T47D (cell line): ENCODE measurements at places on chromosomes 16 and 17.

GRCh38 chr16:18948372-18949020, 22.3 kb upstream of the SMG1 start:
- DNase-seq, result no peak

GRCh38 chr16:11972128-11972527, 4.4 kb upstream of the SNX29 start:
- peak; percentile 61 for DNase-seq

DNA sequence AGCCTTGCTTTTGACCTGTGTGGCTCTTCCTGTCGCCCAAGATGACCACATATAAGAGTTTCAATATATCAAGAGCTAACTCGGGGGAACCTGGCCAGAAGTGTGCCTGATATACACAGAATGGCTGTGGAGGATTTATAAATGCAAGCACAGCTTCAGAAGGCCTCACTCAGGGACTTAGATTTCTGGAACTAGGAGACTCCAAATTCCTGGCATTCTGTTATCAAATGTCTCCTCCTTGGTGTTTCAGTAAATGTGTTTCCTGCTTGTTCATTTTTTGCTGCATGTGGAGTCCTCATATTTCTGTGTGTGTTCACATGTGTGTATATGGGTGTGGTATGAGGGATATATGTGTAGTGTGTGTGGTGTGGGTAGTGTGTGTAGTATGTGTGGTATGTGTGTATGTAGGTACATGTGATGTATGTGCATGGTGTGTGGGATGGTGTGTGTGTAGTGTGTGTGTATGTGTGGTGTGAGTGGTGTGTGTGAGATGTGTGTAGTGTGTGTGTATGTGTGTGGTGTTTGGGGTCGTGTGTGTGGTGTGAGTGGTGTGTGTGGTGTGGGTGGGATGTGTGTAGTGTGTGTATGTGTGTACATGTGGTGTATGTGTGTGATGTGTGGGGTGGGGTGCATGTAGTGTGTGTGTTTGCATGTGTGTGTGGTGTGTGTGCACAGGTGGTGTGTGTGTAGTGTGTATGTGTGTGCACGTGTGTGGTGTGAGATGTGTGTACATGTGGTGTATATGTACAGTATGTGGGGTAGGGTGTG, 981 bp upstream of the CD300H start:
- DNase-seq, result no peak

DNA sequence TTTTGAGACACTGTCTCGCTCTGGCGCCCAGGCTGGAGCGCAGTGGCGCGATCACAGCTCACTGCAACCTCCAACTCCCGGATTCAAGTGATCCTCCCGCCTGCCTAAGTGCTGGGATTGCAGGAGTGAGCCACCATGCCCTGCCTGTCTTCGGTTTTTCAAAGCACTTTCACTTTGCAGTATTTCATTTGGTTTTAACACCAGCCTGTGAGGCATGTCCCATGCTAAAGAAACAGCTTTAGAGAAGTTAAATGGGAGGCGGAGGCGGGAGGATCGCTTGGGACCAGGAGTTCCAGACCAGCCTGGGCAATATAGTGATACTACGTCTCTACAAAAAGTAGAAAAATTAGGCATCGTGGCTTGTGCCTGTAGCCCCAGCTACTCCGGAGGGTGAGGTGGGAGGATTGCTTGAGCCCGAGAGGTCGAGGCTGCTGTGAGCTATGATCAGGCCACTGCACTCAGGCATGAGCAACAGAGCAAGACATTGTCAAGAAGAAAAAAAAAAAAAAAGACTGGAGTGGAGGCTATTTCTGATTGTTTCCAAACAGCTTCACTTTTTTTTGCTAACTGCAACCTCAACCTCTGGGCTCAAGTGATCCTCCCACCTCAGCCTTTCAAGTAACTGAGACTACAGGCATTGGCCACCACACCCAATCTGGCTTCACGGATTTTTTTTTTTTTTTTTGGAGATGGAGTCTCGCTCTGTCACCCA, 1.3 kb downstream of the METTL23 start:
- no peak for DNase-seq

- no peak for DNase-seq
These were observed 27.1 kb upstream of the JPH3 start for GRCh38 chr16:87575027-87575804.

DNA sequence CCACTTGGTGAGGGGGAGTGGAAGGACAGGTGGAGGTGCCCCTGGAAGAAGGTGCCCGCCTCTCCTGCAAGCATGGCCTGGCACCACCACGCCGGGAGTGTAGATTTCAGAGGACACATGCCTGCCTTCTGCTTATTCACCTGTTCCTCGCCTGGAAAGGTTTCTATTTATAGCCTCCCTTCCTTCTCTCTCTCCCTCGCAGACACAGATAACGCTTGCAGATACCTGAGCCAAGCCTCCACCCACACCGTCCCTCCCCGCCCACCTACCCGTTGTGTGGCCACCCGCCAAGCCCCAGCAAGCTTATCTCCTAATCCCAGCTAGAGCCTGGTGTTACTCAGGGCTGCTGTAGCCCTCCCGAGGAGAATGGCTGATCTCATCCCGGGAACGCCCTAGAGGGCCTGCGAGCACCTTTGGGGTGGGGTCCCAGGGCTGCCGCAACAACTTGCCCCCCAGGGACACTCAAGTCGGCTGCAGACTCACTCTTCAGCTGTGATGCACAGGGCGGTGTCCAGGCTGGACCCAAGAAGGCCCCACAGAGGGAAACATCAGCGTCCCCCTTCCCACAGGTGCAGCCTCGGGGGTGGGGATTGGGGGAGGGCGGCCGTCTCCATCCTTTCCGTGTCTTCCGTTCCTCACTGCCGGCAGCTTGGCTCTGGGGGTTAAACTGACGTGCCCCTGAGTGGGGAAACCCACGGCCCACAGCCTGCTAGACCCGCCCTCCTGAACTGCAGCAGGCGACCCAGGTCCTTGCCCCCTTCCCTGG, 1.9 kb upstream of the SNAI3 start:
- no peak for DNase-seq

DNA sequence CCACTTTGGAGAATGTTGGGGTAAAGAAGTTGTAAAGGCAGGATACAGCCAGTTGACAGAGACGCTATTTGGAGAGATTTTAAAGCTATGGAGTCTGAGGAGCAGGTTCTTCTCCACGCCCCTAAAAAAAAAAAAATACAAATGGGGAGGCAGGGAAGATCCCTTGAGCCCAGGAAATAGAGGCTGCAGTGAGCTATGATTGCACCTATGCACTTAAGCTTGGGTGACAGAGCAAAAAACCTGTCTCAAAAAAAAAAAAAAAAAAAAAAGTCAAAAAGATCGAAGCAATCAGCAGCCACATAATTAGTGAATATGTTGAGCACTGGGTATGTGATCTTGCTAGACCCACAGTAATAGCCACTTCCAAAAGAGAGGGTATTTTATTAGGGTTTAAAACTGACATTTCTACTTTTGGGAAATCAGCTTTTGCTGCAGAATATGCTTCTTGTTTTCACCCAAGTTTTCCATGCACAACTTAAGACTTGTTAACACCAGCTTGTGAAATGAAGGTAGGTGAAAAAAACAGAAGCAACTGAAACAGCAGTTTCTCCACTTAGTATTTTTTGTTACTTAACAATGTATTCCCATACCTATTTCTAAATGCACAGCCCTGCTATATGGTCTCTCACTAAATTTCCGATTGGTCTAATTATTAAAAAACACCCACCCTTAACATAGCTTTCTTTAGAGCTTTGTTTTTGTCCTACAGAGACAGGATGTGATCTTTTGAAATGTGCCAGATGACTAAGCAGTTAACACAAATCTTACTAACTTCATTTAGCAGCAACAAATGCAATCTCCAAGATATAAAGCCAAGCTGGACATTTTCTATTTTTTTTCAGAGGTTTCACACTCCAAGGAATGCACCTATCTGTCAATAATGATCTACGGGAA, 2.5 kb upstream of the ARL6IP1 start:
- no peak for DNase-seq

DNA sequence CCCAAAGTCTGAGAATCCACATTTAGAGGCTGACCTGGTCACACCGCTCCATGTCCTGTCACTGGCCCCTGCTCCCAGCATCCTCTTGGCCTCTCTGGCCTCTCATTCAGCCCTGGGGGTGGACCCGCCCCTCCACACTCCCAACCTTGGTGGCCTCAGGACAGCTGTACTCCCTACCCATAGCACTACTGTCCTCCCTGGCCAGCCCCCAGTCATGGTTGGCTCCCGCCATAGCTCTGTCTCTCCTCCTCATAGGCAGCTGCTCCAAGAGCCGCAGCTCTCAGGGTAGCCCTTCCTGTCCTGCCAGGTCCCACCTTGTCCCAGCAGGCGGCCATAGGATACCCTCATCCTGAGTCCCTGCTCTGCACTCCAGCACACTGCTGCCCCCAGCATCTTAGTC, 38.0 kb upstream of the PHB1 start:
- DNase-seq, result no peak

DNA sequence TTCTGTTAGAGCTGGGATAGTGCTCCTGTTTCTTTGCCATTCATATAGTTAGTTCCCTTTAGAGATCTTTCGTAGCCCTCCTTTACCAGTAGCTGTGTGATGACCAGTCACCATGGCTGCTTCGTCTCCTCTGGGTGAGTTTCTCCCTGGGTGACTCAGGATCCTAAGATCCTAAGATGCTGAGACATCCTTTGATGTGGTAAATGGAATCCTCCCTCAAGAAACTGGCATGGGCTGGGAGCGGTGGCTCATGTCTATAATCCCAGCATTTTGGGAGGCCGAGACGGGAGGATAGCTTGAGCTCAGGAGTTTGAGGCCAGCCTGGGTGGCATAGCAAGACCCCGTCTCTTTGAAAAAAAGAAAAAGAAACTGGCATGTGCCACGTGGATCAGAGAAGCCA, 5.9 kb downstream of the PHAF1 start:
- no peak for DNase-seq

DNA sequence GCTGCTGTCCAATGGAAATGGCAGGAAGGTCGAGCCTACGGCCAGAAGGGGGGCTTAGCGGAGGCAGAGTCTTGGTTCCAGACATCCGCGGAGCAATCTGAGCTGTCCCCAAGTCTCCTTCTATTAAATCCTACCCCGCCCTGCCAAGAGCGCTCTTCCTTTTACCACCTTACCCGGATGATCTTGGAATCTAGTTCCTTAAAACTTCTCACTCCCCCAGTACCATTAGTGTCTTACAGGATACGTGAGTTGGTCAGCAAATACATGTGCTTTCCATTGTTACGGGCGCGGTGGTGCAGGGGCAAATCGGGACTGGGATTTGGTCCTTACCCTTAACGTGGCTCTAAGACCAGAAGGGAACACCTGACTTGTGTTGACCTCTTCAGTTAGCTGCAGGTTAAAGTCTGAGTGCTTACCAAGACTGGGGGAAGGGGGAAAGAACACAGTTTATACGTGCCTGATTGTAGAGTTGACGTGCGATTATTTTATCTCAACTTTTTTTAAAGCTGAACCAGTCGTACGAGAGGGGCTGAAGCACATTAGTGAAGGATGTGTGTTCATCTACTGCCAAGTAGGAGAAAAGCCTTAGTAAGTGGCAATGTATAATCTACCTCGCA, 495 bp downstream of the TXNDC17 start:
- no peak for DNase-seq

DNA sequence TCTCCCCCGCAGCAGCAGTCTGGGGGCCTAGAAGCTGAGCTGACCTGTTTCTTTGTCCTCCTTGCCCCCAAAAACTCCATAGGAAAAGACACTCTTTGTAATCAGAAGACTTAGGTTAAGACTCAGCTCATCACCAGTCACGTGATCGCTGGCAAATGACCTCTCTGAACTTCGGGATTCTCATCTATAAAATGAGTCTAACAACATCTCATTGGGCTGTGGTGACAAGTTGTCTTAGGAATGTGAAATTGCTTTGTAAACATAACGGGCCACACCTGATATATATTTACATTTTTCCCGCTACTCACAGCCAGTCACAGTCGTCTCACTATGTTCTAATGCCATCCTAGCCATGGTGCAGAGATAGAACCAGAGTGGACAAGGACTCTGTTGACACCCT, 86.0 kb upstream of the LHX1 start:
- no peak for DNase-seq

GRCh38 chr16:23682181-23682580, 3.5 kb downstream of the PLK1 start:
- DNase-seq, result no peak

GRCh38 chr17:56815711-56816110, 18.0 kb downstream of the C17orf67 start:
- no peak for DNase-seq

- no peak for DNase-seq
These were observed 2.2 kb downstream of the SNN start for GRCh38 chr16:11670171-11671131.

- no peak for DNase-seq
These were observed 362.1 kb upstream of the CCL2 start for GRCh38 chr17:33892717-33893591.

DNA sequence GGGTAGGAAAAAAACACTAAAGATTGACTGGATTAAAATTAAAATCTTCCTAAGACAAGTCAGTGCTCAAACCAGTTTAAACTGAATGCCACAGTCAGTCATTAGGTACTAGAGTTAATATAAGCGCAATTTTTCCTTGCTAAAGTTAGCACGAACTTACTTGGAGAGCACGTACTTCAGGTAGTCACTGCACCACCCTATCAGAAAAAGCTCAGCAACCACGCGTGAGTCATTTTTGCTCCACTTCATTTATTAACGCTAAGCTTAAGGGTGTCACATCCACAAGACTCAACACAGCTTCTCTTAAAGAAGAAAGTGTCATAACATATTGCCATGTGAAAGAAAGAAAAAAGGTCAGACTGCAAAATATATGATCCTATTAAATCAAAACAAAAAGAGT, 53.1 kb downstream of the TEX2 start:
- DNase-seq, result no peak

DNA sequence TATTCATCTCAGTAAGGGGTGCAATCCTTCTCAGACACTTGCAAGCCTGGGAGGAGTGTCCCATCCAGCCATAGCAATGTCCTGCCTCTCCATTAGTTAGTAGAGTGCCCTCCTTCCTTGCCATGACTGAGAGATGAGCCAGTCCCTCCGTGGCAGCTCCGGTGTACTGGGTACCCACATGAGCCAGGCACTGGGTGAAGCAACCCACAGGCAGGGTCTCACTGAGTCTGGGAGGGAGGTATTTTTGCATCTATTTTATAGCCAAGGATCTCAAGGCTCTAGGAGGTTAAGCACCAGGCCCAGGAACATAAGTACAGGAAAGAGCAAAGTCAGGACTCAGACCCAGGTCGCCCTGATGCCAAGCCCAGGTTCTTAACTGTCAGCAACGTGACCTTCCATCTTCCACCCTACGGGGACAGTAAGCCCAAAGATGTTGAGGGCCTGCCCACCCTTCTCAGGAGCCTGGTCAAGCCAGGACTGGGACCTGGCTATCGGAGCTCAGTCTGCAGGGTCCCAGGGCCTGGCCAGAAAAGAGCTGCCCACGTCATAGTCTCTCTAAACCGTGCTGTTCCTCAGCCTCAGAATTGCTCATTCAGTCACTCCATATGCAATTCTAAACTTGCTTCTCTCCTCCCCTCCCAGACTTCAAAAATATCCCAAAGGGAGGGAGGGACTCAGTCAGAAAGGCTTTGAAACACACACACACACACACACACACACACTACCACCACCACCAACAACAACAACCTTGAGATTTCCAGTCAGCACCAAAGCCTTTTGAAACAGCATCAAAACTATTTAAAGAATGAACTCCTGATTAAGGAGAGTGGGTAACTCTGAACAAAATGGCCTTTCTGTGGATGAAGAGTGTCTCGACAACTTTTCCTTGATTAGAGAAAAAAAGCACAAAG, 16.6 kb downstream of the NOS2 start:
- DNase-seq, result no peak
